Stimulated activated CD8-positive, alpha-beta memory T cell treated with anti-CD3 and anti-CD28 coated beads, Interleukin-12 subunit alpha, Interleukin-12 subunit beta, amount 100 ng/mL, for 4 hours (primary cell): ENCODE measurements at places on chromosomes 16 and 17.

GRCh38 chr17:16398270-16399267, 16.8 kb upstream of the TRPV2 start:
- DNase-seq = no peak

- DNase-seq = no peak
Observed at GRCh38 chr16:86653285-86654006, 75.1 kb downstream of the FOXL1 start.

DNA sequence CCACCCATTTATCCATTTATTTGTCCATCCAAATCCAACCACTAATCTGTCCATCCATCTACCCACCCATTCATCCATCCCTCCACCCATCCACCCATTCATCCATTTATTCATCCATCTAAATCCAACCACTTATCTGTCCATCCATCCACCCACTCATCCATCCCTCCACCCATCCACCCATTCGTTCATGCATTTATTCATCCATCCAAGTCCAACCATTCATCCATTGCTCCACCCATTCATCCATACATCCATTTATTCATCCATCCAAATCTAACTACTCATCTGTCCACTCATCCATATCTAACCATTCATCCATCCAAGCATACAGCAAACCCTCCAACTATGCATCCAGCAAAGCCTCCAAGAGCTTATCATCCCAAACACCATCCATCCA, 267.3 kb downstream of the XYLT1 start:
- no peak for DNase-seq

DNA sequence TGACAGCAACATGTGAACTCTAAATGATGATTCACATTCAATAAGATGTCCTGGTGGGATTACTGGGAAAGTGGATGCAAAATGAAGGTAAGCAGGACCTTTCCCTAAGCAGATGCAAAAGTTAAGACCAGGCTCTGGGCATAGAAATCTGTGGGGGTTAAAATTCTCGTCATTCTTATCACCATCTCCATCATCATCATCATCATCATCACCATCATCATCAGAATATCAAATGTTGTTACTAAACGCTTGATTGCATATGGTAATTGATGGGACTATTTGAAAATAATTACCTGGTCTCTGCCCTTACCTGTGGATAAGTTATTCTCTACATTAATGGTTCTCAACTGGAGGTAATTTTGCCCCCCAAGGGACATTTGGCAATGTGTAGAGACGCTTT, 41.9 kb upstream of the TMEM132E start:
- no peak for DNase-seq

- DNase-seq = no peak
Observed at GRCh38 chr17:39719563-39720355, 10.6 kb downstream of the MIEN1 start.

DNA sequence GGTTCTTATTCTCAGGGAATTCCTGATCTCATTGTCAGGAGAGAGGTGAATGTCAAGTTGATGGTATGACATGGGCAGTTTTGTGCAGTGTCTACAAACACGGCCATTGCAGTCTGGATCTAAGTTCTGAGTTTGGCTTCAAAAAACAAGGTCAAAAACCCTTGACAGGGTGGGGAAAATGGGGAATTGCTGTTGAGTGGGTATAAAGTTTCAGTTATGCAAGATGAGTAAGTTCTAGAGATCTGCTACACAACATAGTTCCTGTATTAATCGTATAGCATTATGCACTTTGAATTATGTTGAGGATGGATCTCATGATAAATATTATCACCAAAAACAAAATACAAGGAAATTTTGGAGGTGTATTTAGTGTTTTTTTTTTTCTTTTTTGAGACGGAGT, 36.6 kb upstream of the CARMIL2 start:
- no peak for DNase-seq

GRCh38 chr17:60091908-60092331, 13.2 kb upstream of the HEATR6 start:
- no peak for DNase-seq

- no peak for DNase-seq
Observed at GRCh38 chr16:26071101-26071866, 379.5 kb downstream of the HS3ST4 start.

GRCh38 chr17:75288770-75289114, 491 bp downstream of the SLC25A19 start:
- no peak for DNase-seq

GRCh38 chr17:4532860-4533522, 22.2 kb downstream of the MYBBP1A start:
- no peak for DNase-seq

DNA sequence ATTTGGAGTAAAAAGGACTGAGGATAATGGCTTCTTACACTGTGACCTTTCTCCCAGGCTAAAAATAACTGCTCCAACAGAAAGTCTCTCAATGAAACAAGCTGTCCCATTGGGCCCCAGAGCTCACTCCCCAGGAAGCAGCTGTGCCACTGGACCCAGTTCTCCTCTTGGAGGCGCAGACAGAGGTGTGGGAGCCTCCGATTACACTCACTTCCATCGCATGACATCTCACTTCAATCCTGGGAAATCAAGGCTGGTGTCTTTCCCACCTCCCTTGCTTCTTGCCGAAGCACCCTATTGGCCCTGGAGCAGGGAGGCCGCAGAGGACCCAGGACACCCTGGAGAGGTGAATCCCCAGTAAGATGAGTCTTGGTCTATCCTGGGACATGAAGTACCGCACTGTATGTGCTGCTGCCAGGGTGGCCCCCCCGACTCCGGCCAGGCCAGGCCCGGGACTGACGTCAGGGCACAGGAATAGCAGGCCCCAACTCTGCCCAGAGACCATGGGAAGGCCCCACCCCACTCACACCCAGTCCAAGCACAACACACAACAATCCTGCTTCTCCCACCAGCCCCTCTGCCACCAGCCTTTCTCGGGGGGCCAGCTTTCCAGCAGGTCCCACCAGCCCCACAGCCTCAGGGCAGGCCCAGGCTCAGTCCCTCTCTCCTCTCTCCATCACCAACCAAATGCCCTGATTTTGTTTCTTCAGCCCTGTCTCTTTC, 29.5 kb downstream of the SRL start:
- no peak for DNase-seq

GRCh38 chr16:15644267-15644961, 1.5 kb upstream of the MARF1 start:
- DNase-seq = no peak

GRCh38 chr16:9058211-9058610, 33.2 kb upstream of the HAPSTR1 start:
- DNase-seq = no peak

GRCh38 chr17:77373299-77374169, 232.8 kb downstream of the SEC14L1 start:
- no peak for DNase-seq

DNA sequence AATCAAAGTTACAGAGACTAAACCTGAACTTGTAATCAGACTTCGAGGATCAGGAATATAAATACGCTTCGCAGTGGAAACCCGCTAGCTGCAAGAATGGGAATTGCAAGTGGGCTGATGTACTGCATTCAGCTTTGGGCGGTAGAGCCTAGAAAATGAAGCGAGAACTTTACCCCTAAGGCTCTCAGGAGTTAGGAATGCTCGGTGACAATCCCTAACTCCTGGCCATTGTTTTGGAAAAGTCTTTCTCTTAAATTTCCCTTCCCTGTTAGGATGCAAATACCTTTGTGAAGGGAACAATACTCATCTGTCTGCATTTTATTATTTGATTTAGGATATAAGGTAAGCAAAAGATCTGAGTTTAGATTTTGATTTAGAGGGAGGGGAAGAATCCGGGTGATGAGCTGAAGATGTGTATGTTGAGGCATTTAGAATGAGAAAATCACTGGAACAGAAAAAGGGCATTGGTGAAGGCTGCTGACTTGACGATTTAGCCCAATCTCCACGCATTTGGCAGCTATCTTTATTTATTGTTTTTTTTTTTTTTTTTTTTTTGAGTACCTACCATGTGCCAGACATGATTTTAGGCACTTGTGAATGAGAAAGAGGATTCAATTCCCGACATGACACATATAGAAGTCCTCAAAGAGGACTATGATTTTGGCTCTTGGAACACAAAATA, 2.2 kb upstream of the TOX3 start:
- no peak for DNase-seq

GRCh38 chr17:2874189-2874686, 78.0 kb downstream of the RAP1GAP2 start:
- DNase-seq = no peak

DNA sequence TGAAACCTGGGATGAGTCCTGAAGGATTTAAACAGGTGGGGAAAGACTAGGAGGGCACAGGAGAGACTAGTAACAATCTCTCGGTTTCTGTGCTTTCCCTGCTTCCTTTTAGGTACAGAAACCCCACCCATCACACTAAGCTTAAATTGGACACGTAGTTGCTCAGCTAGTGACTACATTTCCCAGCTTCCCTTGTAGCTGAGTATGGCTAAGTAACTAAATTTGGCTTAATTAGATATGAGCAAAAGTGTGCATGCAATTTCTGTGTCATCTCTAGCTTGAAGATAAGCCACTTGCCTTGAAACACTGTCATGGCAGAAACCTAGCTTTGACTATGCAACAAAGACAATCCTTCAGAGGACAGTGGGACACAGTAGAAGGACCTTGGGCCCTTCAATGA, 36.5 kb downstream of the CACNG1 start:
- DNase-seq = no peak

DNA sequence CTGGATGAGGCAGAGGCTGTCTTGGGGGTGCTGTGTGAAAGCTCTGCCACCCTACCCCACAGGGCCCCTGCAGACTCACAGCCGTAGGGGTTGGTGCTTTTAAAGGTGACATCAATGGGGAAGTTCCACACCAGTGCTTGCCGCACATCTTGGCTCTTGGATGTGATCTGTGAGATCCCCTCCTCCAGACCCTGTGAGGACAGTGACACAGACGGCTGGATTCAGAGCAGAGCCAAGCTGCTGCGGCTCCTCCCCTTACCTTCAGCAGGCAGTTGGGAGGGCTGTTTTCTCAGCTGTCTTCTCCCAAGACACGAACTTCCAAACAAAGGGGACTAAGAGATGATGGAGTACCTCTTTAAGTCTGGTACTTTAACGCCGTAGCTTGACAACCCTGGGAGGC, 4.8 kb downstream of the B9D1 start:
- no peak for DNase-seq

- DNase-seq = no peak
Observed at GRCh38 chr17:53924530-53925455, 102.1 kb downstream of the KIF2B start.

GRCh38 chr17:2828397-2829038, 32.3 kb downstream of the RAP1GAP2 start:
- DNase-seq = peak; percentile 48
